ENCODE measurements at places on chromosomes 2 and 18.

DNA sequence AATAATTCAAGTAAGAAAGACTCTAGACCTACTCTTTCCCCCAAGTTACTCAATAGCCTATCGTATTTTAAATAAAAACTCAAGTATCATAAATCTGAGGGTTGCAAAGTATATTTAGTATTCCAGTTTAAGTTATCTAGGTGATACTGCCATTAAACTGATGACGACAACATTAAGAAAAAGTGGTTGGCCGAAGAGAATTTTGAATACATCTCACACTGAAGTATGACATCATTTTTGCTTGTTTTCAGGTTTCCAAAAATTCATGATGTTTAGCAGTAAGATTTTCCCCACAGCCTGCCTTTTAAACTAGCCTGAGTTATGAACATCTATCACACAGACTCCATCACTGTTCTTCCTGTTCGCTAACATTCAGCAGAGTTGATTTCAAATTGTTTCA is 102.1 kb upstream of the RAB27B start:
- DNase-seq, result no peak

- no peak for DNase-seq
Measured at GRCh38 chr2:41990688-41991087, 57.1 kb upstream of the PKDCC start.

GRCh38 chr2:116413659-116414058 is 1400.8 kb upstream of the DDX18 start:
- no peak for DNase-seq

DNA sequence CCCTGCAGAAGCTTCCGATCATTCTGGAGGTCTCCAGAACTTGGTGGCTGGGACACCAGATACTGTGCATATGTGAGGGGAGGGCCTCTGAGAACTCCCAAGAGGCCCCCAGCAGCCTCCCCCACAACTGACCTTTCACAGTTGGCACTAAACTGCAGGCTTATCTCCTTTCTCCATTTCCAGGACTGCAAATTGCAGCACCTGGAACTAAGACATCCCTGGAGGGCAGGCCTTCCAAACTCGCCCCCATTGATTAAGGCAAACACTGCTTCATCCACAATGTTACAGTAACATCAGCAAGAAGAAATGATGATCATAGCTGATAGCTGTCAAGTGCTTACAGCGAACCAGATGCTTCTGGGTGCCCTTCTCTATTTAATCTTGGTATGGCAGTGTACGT is 67.9 kb downstream of the TGOLN2 start:
- no peak for DNase-seq

- DNase-seq, result no peak
Measured at GRCh38 chr2:177164131-177164530, 48.5 kb upstream of the HNRNPA3 start.

DNA sequence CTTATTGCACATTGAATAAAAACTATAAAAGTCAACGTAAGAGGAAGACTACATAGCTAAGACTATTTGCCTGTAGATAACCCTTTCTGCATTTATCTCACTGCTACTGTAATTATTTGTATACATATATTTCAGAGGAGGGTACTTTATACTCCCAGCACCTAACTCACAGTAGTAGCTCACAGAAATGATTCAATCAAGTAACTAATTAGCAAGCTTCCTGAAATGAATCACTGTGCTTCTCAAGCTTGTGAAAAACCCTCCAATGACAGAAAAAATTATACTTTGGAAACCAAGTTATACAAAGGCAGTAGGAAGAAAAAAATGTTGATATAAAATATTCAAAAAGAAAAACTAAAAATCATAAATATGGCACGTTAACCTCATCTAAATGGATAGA is 124.9 kb downstream of the NBAS start:
- DNase-seq, result no peak
